ENCODE measurements at places on chromosomes 5 and 9.

DNA sequence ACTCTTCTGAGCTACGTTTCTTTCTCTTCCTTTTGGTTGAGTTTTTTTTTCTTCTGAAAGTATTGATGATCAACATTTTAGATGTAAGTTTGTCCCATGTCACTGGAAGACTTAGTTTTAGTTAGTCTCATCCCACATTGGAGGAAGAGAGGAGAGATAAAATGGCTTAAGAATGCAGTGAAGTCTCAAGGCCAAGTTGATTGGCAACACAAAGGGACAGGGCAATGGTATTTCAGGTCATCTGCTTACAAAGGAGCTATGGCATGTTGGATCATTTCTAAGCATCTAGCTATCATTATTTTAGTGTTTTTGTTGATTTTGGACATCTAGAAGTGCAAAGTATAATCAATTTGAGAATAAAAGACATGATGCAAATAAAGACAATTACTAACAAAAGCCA, 58.6 kb downstream of the CDKN2A start:
- no peak for DNase-seq

GRCh38 chr5:179836225-179837019, 15.7 kb downstream of the SQSTM1 start:
- DNase-seq = no peak

DNA sequence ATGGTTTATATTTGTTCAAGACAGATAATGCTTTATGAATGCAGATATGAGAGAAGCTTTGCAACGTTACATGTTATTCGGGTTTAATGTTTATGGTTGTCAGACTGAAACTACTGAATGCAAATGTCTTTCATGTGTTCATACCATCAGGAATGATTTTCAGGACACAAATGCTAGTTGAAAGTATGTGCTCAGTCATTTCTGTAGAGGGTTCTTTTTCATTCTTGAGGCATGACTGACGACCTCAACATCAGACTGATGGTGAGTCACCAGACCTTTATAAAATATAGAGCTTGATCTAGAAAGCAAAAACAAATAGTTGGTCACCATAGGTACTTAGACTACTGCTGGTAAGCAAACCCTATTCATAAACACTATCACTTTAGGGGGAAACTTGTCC, 287.3 kb upstream of the NUDT12 start:
- DNase-seq = peak; percentile 34

DNA sequence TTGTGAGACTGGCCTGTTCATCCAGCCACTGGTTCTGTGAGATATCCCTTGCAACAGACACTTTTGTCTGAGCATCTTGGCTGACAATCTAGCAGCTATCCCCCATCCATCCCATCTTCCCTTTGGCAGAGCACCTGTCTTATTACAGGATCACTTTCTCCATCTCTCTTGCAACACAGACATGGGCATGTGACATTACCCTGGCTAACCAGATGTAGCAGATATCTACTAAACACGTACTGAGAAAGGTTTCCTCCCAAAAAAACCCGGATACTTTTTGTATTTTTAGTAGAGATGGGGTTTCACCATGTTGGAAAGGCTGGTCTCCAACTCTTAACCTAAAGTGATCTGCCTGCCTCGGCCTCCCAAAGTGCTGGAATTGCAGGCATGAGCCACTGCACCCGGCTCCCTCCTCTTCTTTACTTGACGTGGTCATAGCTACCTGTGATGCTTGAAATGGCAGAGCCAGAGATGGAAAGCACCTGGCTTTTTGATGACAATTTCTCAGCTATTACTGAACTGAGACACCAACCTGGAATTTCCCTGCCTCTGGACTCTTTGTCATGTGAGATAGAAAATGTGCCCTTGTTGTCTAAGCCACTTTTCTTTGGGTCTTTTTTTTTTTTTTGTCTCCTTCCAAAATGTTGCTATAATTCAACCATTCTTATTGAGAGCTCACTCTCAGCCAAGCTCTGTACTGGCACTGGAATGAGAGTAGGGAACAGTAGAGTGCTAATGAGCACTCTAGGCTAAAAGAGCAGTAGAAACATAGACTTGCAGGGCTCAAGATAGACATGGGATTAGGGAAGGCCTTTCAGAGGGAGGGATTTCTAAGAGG, 32.6 kb downstream of the FNBP1 start:
- DNase-seq = no peak

DNA sequence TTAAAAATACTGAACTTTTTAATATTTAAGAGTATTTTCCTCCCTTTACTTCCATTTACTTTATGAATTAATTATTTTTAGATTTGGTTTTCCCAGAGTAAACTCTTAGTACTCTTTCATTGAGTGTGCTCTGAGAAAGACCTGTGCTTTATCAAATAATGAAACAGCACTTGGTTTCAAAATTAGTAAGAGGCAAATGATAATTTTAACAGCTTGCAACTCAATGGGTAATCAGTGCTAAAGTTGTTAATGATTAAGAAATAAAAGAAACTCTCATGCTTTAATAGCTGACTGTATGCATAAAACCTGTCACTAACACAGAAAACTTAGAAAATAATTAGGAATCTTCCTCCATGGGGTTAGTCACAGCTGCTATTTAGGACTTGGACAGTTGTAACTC, 244.4 kb downstream of the RFX3 start:
- no peak for DNase-seq

DNA sequence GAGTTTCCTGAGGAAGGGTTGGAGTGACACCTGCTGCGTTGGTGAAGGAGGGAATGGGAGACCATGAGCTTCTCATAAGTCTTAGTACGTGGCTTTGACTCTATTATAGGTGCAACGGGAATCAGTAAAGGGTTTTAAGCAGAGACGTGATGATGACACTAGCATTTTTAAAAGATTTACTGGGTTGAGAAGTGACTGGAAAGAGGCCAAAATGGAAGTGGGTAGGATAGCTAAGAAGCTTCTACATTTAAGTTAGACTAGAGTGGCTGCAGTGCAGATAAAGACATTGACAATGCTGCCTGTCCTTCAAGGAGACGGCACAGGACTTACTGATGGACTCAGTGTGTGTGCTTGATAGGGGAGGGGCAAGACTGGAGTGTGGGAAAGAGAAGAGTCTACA, 6.2 kb downstream of the GAPT start:
- no peak for DNase-seq

- peak; percentile 38 for DNase-seq
Measured at GRCh38 chr5:174608631-174609097, 115.7 kb upstream of the MSX2 start.

GRCh38 chr5:171310819-171311321, 1.8 kb downstream of the TLX3 start:
- DNase-seq = no peak

DNA sequence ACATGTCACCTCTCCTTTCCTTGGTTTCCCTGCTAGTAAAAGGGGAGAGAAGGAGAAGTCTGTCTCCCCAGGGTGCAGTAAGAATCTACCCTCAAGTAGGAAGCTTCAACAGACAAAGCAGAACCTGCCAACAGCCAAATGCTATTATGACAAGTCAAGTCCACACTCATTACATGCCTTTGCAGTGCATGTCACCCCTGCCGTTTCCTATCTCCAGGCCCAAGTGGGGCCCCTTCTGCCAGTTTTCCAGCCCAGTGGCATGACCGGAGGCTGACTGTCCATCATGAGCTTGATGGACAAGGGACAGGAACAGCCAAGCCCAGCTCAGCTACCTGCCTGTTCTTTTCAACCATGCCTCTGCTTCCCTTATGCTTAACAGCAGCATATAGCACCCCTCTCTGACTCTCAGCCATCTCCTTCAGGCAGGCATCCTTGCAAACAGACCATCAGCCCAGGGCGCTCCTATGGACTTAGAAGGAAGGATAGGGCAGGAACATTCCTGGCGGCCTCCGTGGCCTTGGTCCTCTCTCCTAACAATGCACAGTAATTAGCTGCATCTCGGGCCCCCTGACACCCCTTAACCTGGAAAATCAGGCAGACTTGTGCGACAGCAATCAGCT, 107.2 kb upstream of the RAD23B start:
- no peak for DNase-seq

DNA sequence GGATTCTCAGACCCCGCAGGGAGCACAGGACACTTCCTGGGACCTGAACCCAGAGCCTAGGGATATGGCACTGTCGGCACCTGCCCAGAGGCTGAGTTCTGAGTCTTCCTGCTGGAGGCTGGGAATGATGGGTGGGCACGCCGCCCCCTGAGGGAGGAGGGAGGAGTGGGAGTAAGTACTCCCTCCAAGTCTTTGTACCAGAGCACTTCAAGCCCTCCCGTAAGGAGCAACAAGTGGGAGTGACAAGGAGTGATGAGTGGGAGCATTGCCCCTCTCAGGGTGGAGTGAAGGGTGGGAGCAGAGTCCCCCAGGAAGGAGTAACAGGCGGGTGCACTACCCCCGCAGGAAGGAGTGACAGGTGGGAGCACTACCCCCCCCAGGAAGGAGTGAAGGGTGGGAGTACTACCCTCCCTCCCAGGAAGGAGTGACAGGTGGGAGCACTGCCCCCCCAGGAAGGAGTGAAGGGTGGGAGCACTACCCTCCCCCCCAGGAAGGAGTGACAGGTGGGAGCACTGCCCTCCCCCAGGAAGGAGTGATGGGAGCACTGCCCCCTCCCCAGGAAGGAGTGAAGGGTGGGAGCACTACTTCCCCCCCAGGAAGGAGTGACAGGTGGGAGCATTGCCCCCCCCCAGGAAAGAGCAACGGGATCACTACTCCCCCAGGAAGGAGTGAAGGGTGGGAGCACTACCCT, 100.1 kb downstream of the CACNA1B start:
- no peak for DNase-seq

GRCh38 chr5:34699155-34700077, 43.3 kb downstream of the RAI14 start:
- DNase-seq = peak; percentile 37

- no peak for DNase-seq
Measured at GRCh38 chr5:173646692-173647091, 30.2 kb upstream of the BOD1 start.

GRCh38 chr5:54363669-54364068, 53.3 kb upstream of the ARL15 start:
- DNase-seq = no peak

- DNase-seq = no peak
Measured at GRCh38 chr9:86187121-86187520, 72.3 kb downstream of the C9orf153 start.

DNA sequence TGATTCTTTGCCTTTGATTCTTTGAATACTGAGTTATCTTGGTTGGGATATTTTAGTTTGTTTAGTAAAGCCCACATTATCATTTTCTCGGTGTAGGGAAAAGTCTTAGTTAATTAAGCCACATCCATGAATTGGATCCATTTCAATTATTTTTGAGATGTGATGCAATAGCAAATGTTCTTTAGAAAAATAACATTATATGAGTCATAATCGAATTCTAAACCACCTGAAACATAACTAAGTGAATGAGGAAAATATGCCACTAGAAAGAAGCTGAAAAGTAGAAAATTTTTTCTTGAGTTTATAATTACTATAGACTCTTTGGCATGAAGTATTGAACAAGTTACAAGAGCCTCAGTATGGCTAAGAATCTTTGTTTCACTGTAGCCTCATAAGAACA, 17.5 kb upstream of the CCDC192 start:
- DNase-seq = no peak

- no peak for DNase-seq
Measured at GRCh38 chr5:41831155-41831554, 39.1 kb downstream of the OXCT1 start.

- DNase-seq = no peak
Measured at GRCh38 chr9:94557376-94557775, 2.5 kb downstream of the PCAT7 start.

- DNase-seq = no peak
Measured at GRCh38 chr5:178588769-178589168, 1.4 kb downstream of the COL23A1 start.

- DNase-seq = no peak
Measured at GRCh38 chr9:91778031-91778430, 172.0 kb downstream of the ROR2 start.

DNA sequence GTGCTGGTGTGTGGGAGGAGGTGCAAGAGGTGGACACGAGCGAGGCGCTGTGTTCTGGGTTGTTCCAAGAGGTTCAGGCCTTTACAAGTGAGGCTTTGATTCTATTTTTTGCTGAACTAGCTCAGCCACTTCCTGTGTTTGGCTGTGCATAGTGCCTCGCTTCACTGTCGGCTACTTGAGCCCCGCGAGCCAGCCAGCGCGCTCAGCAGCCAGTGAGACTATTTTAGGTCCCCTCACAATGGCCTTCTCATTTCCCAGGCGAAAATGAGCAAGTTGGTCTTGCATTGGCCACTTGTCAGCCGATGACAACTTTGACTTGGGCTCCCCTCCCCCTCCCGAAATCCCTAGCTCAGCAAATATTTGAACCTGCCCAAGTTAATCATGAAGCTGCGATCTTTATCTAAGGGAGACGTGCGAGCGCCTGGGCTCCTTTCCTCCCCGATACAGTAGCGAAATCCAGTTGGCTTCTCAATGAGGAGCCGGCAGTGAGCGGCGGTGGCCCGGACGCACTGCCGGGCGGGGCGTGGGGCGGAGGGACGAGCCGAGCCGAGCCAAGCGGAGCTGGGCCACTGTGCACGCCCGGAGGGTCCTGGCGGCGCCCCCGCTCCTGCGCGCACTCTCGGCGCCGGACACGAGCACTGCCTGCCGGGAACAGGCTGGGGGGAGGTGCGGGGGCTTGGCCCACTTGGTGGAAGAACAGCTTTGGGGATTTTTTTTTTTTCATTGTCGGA, 72.6 kb downstream of the PIK3R1 start:
- peak; percentile 41 for DNase-seq

DNA sequence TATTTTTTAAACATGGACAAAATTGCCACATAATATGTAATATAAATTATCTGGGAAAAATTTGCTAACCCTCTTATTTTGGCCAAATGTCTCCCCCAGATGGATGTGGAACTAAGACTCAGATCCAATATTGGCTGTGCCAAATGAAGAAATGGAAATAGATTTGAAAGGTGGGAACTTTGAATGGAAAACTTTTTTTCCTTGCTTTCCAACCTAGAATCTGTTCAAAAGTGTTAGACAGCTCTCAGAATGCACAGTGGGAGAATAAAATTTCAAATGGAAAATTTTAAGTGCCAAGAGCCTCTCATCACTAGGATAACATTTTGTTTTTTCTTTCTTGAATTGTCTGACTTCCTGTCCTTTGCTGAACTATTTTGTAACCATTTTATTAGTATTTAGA, 142.6 kb upstream of the GAS1 start:
- DNase-seq = no peak

DNA sequence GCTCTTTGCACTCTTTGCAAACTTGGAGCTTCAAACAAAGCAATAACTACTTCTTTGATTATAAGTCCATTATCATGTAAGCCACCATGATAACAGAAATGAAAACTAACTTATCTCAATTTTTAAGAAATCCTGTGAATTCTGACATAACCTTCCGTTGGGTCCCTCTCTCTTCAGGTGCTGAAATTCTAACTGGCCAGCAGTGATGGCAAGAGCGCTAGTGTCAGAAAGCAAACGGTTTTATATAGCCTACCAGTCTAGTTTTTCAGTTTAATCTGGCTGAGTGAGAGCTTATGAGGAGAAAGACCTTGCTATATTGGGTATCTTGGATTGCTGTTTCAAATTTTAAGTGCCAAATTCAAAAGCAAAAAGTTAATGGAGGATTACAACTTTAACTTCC, 13.4 kb downstream of the NFIB start:
- DNase-seq = no peak

GRCh38 chr5:73820326-73820725, 194.3 kb downstream of the ARHGEF28 start:
- DNase-seq = peak; percentile 34

- no peak for DNase-seq
Measured at GRCh38 chr5:121719255-121719654, 132.4 kb upstream of the FTMT start.

Measured in LoVo (cell line).